ENCODE measurements at places on chromosomes 7 and 10. TPM values are rescaled to one million over a fixed set of nuclear protein-coding genes. Genes with fewer than 3 reads are reported as not detected.

GRCh38 chr10:44651834-44652233 is 259.3 kb upstream of the TMEM72 start:
- no peak for DNase-seq

MYH16 gene
- 0.23 TPM for total RNA-seq

- no peak for DNase-seq
These were observed 171.9 kb downstream of the SRPK2 start for GRCh38 chr7:105216786-105217185.

DNA sequence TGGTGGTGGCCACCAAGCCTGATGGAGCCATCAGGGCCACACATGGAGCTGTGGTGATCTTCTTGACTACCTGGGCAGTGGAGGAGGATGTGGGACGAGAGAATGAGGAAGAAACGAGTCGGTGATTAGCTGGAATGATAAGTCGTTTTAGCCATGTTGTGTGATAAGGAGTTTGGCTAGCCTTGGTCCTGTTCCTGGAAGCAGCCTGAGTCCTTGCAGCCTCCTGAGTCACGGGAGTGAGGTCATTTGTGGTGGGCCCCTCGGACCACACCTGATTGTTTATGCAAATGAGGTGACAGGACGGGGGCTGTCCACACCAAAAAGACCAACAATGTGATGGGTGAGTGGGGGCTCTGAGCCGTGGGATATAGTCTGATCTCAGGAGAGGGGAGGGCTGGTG is 554.4 kb downstream of the PTPRN2 start:
- DNase-seq, result no peak

DNA sequence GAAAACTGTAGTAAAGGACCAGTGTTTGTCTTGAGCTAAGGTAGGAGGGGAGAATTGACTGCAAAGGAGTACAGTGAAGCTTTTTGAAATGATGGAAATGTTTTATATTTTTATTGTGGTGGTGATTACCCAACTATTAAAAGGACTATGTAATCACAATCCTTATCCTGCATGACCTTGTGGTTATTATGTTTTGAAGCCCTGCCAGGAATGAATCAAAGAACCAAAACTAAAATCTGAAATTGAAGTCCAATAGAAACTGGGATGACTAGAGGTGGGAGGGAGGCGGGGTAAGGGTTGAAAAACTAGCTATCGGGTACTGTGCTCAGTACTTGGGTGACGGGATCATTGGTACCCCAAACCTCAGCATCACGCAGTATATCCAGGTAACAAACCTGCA is 8.2 kb downstream of the CCDC7 start:
- no peak for DNase-seq

GRCh38 chr7:138527746-138528223 is 67.7 kb downstream of the TRIM24 start:
- DNase-seq, result peak; percentile 4

FAM20C gene
- total RNA-seq, result 62.4 TPM

BHLHA15 gene
- 0.26 TPM for total RNA-seq

NKX6-2 gene
- total RNA-seq, result 1.6 TPM

GRCh38 chr10:108097258-108097657 is 932.8 kb upstream of the SORCS1 start:
- DNase-seq, result no peak

GALNT11 gene
- 48.7 TPM for total RNA-seq

DNA sequence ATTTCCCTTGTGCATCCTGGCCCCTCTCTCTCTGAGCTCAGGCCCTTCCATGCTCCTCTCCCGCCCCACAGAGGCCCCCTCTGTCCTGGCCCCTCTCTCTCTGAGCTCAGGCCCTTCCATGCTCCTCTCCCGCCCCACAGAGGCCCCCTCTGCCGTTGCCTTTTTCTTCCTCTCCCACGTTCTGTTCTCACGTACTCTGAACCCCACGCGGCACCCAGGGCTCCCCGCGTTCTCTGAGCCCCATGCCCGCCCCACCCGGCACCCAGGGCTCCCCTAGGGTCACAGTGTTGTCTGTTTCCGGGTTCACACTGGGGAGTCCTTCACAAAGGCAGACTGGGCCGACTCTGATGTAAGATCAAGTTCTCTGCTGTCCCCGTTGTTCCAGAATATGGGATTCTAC is 336.8 kb downstream of the DNAJB6 start:
- DNase-seq, result no peak

LSM8 gene
- 27.9 TPM for total RNA-seq

DNA sequence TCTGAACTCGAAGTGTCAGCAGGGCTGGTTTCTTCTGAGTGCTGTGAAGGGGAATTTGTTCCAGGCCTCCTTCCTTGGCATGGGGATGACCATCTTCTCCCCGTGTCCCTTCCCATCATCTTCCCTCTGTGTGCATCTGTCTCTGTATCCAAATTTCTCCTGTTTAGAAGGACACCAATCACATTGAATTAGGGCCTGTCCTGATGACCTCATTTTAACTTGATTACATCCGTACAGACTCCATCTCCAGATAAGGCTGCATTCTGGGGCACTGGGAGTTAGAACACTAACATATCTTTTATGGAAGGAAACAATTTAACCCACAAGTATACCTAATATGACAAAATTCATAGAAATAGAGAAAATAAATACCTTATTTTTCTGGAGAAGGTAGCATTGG is 76.8 kb upstream of the ANKRD1 start:
- no peak for DNase-seq

GRCh38 chr7:107332488-107333269 is 137.2 kb upstream of the GPR22 start:
- no peak for DNase-seq

DNA sequence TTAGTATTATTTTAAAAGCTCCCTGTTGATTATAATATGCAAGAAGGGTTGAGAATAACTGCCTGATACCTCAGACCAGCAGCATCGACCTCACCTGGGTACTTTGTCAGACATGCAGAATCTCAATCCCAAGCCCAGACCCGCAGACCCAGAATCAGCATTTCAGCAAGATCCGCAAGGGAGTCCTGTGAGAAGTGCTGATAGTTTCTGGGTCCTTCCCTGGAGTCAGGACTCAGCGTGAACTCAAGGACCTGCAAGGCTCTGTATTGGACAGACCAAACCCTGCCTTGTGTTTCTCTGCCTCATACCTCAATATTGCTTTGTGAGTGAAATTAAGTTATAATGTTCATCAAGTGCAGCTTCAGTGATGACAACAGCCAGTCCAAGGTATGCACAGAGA is 149.5 kb upstream of the NPY start:
- DNase-seq, result no peak

TLX1 gene
- 0.13 TPM for total RNA-seq

- no peak for DNase-seq
These were observed 110.0 kb upstream of the SFMBT2 start for GRCh38 chr10:7520507-7521485.

SMO gene
- total RNA-seq, result 2.9 TPM

DNA sequence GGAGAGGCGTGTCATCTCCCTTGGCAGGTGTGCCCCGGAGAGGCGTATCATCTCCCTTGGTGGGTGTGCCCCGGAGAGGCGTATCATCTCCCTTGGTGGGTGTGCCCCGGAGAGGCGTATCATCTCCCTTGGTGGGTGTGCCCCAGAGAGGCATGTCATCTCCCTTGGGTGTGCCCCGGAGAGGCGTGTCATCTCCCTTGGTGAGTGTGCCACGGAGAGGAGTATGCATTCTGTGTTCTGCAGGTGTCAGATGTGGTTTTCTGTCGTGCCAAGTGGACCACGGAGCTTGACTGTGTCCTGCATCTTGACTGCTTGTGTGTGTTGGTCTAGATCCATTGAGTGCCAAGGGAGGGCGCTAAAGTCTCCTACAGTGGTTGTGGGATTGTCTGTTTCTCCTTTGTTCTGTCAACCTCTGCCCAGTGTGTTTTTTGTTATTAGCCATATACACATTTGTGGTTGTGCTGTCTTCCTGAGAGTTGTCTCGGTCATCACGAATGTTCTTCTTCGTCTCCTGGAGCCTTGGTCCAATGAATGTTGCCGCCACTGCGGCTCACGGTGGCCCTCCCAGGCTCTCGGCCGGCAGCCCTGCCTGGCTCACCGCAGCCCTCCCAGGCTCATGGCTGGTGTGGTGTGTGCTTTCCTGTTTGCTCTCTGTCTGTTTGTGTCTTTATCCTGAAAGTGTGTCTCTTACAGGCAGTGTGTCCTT is 96.8 kb downstream of the INPP5A start:
- DNase-seq, result no peak

OR6B1 gene
- total RNA-seq, result not detected

DNA sequence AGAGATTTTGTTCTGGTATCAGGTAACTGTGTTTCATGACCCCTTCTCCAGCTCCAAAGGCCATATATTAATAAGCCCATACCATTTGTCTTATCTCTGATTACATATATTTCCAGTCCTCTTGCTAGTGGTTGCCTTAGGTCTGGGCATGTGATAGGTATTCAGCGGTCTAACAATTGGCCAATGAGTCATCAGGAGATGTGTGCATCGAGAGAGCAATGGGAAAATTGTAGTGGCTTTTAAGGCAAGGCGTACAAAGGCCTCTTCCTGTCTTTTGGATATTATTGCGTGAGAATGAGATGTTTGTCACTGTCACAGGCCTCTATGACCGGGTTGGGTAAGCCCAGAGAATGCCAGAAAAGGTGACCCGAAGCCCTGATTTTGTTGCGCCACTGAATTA is 38.6 kb upstream of the SFRP5 start:
- no peak for DNase-seq

DNA sequence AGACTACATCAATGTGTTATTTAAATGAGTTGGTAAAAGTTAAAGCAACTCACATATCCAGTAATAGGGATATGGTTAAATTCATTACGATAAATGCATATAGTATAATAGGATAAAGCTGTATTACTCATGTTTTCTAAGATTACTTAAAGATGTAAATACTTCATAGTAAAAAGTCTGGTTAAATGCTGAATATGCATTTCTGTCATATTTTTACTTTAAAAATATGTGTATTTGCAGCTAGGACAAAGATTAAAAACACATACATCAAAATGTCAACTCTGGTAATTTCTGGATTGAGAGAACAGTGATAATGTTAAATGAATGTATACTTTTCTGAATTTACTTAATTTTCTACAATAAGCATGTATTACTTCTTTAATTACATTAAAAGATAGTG is 15.1 kb downstream of the PPP1R9A start:
- no peak for DNase-seq

CALML3 gene
- not detected for total RNA-seq

SPDYE8 gene
- not detected for total RNA-seq

- no peak for DNase-seq
These were observed at the start of gene MLXIPL for GRCh38 chr7:73623798-73624668. TSS of gene MLXIPL (minus strand) at chr7:73624522. CDS start at chr7:73624492, 30 bp downstream.

CPXM2 gene
- not detected for total RNA-seq

GRCh38 chr7:128302139-128302538 is 41.6 kb downstream of the RBM28 start:
- no peak for DNase-seq

MSS51 gene
- 2.3 TPM for total RNA-seq

GRCh38 chr10:92849234-92849525 is 860 bp downstream of the EXOC6 start:
- DNase-seq, result no peak

All from Panc1 (cell line).